ENCODE measurements at places on chromosomes 12 and 14. TPM values are rescaled to one million over a fixed set of nuclear protein-coding genes. Genes with fewer than 3 reads are reported as not detected.

- no peak for DNase-seq
Observed at GRCh38 chr14:38127356-38127755, 80.3 kb upstream of the SSTR1 start.

GRCh38 chr14:37595809-37596621 is 586 bp downstream of the TTC6 start:
- no peak for DNase-seq

GRCh38 chr12:46711756-46712155 is 114.0 kb downstream of the SLC38A4 start:
- no peak for DNase-seq

- DNase-seq, result no peak
Observed at GRCh38 chr12:24743941-24744793, 204.7 kb downstream of the BCAT1 start.

GRCh38 chr14:101250336-101250947 is 310.9 kb upstream of the DIO3 start:
- peak; percentile 14 for DNase-seq

- DNase-seq, result no peak
Observed at GRCh38 chr14:68654471-68654941, 138.4 kb downstream of the ZFP36L1 start.

DNA sequence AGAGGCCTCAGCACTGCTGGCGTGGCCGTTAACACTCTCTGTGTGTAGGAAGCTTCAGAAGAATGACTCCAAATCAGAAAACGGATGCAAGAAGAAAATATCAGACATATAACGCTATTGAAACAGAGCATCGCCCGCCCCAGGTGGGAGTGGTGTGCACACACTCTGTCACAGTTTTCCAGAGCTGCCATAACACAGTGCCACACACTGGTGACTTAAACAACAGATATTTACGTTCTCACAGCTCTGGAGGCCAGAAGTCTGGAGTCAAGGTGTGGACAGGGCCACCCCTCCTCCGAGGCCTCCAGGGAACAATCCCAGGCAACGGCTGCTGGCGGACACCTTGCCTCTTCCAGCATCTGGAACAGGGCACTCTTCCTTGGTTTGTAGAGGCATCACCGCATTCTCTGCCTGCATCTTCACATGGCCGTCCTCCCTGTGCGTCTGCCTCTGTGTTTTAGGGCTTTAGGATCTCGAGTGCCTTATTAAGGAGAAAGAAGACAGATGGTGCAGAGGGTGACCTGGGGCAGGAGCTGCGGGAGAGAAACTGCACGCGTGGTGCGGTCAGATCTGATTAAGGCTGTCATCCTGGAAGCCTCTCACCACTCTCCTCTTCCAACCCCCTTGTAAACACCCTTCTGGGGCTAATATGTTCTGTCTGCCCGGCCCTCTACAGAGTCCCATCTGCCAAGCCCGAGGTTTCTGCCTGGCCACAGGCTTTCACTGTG is 141.0 kb downstream of the SLC15A4 start:
- DNase-seq, result no peak

GRCh38 chr12:83630526-83630925 is 943.8 kb downstream of the TMTC2 start:
- no peak for DNase-seq

GRCh38 chr14:39988939-39989338 is 556.7 kb upstream of the FBXO33 start:
- DNase-seq, result no peak

DNA sequence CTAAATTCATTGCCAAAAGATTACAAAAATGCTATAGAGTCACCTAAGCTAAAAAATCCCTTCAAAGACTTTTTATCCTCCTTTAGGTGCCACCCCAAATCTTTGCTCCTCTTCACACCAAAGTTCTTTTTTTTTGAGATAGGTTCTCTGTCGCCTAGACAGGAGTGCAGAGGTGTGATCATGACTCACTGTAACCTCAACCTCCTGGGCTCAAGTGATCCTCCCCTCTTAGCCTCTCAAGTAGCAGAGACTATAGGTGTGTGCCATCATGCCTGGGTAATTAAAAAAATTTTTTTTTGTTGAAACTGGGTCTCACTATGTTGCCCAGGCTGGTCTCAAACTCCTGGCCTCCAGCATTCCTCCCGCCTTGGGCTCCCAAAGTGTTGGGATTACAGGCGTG is 47.9 kb downstream of the WDHD1 start:
- DNase-seq, result no peak

GRCh38 chr12:116093915-116094314 is 183.6 kb downstream of the MED13L start:
- no peak for DNase-seq

- DNase-seq, result no peak
Observed at GRCh38 chr12:95402096-95402495, 71.9 kb upstream of the METAP2 start.

DNA sequence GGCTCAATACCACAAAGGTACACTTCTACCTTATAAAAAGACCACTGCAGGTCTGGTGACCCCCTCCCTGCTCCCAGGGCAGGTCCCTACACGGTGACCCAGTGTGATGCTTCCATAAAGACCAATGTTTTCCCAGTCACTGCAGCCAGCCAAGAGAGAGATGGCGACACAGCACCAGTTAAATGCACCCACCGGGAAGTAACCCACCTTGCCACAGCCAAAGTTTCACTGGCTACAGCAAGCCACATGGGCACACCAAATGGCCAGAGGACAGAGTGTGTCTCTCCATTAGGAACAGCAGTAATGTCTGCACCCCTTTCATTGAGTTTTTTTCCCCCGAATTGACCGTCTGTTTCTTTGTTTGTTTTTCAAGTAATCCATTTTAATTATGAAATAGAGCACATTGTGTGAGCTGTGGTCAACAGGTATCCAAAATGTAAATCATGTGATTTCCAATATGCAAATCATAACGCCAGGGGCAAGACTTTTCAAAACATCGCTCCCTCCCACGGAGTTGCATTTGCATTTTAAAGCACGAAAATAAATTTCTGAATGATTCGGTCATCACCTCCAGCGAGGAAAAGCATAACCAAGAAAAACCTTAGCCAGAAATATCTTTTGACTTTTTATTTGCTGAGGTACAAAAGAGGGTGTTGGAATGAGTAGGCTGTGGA is 48.9 kb upstream of the EML1 start:
- DNase-seq, result no peak

- DNase-seq, result no peak
Observed at GRCh38 chr14:99029145-99029915, 242.7 kb downstream of the BCL11B start.

DNA sequence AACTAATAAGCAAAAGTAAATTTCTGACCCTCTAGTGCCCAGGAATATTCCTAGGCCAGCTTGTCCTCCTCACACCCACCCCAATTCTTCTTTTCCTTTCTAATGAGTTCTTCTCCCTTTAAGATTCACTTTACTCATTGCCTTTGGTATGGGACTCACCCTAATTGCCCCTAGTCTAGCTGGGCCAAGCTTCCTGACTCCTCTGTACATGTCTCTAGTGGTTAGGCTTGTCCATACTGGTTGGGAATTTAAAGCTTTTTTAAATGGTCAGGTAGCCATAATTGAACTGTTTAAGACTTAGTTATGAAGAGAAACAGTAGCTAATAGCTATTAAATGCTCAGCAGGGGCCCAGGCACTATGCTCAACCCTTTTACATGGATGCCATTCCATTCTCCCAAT is 248.2 kb downstream of the C12orf42 start:
- DNase-seq, result no peak

DNA sequence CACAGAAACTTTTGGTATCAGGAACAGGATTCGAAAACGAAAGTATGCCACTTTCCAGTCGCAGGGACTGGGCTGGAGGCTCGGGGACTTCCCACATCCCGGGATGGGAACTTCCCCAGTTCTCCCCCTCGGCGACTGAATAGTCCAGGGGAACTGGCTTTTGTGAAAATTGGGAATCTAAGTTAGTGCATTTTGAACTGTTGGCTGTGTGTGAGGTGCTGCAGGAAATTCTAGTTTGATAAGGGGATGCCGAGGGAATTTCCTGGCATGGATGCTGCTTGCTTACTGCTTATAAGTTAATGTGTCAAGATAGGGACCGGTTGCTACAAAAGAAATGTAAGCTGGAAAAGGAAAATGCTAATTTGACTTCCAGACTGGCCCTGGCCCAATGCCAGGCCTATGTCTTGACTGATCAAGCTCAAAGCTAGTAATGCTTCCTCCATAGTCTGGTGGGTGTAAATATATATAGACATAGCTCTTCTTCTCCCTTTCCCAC is 73.4 kb upstream of the EIF5 start:
- DNase-seq, result peak; percentile 58

DNA sequence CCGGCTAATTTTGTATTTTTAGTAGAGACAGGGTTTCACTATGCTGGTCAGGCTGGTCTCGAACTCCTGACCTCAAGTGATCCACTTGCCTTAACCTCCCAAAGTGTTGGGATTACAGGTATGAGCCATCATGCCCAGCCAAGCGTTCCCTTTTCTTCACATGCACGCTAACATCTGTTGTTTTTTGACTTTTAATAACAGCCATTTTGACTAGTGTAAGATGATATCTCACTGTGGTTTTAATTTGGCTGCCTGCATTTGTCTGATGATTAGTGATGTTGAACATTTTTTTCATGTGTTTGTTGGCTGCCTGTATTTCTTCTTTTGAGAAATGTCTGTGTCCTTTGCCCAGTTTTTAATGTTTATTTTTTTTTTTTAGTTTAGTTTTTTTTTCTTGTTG is 10.2 kb upstream of the YARS2 start:
- no peak for DNase-seq

- DNase-seq, result no peak
Observed at GRCh38 chr12:32242641-32243040, 136.0 kb downstream of the BICD1 start.

GRCh38 chr12:53961025-53961761 is 6.5 kb downstream of the HOXC12 start:
- no peak for DNase-seq

- DNase-seq, result no peak
Observed at GRCh38 chr12:124389725-124390441, 95.0 kb downstream of the RFLNA start.

GRCh38 chr14:70143306-70143705 is 45.4 kb downstream of the SLC8A3 start:
- DNase-seq, result no peak

DNA sequence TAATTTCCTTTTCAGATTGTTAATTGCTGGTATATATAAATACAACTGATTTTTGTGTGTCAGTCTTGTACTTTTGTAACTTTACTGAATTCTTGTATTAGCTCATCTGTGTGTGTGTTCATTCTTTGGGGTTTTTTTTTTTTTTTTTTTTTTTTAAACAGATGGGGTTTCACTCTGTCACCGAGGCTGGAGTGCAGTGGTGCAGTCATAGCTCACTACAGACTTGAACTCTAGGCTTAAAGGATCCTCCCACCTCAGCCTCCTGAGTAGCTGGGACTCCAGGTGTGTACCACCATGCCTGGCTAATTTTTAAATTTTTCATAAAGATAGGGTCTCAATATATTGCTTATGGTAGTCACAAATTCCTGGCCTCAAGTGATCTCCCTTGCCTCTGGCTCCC is 68.0 kb downstream of the WNK1 start:
- no peak for DNase-seq

DNA sequence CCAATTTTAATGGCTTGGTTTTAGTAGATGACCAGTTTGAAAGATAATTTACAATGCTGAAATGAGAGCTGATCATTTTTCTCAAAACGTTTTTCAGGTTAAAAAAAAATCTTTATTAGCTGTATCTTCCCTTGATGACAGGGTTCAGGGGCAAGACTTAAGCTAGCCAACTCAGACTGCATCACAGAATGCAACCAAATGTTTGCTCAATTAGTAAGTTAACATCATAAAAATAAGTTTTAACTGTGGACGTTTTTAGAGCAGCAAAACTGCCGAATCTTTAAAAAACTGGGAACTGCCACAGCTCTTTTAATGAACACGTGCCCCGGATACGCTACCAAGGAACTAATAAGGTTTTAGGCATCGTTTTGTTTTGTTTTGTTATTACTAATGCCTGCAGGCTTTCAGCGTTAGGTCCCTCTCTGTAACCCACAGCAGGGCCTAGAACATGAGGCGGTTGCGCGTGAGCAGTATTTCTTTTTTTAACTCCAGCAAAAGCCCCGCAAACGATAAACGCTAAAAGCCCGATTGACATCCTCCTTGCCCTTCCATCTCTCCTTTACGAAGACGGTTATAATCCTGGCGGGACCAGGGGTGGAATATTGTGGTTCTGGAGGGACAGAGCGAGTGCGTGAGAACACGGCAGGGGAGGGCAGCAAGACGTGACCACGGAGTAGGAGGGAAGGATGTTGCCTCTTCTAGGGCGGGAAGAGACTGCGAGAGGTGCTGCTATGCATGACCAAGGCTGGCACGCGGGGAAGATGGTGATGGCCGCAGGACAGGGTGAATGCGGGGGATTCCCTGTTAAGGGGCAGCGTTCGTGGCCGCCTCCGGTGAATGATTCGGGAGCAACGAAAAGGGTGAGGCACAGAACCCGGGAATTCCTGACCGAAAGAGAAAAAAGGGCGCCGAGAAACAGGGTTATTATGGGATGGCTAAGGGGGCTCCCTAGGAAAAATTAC is 652 bp downstream of the SUPT16H start:
- peak; percentile 41 for DNase-seq

GRCh38 chr14:55279384-55279783 is 8.2 kb downstream of the FBXO34 start:
- DNase-seq, result no peak

DNA sequence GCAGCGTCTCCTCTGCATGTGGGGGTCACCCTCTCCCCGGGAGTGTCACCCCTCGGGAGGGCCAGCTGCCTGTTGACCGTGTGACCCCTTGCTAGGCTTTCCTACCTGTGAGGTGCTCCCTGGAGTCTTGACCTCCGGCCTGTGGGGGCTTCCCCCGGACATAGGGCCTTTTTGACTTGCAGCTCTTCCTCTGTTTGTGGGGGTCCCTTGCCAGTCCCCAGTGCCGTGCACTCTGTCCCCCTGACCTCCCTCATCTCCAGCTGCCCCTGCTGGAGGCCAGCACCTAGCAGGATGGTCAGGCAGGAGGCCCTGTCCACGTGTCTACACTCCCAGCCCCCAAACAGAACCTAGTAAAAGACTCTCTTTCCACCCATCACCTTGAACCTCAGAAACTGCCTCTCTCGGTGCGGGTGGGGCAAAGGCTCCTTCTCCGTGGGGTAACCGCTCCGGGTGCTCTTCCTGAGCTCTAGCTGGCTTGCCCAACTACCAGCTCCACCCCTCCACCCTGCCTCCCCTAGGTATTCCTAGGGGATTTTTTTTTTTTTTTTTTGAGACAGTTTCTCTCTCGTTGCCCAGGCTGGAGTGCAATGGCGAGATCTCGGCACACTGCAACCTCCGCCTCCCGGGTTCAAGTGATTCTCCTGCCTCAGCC is 810 bp downstream of the AACS start:
- no peak for DNase-seq

GRCh38 chr12:24738441-24738840 is 210.5 kb downstream of the BCAT1 start:
- DNase-seq, result no peak

The SLC6A15 gene
- total RNA-seq, result not detected

The CLEC4C gene
- total RNA-seq, result not detected

The EP400 gene
- total RNA-seq, result 11.3 TPM

The KIF21A gene
- 46.8 TPM for total RNA-seq

The TROAP gene
- total RNA-seq, result 0.67 TPM

The RASSF9 gene
- 5.8 TPM for total RNA-seq

The KRT2 gene
- total RNA-seq, result not detected

The DIO2 gene
- 8.3 TPM for total RNA-seq
